Stimulated activated CD4-positive, alpha-beta T cell treated with anti-CD3 and anti-CD28 coated beads, TNF-alpha, amount 100 ng/mL, for 1 hour (primary cell): ENCODE measurements at places on chromosomes 1 and 21.

GRCh38 chr1:52216907-52217458 lies 75.1 kb downstream of the ZFYVE9 start:
- DNase-seq, result no peak

DNA sequence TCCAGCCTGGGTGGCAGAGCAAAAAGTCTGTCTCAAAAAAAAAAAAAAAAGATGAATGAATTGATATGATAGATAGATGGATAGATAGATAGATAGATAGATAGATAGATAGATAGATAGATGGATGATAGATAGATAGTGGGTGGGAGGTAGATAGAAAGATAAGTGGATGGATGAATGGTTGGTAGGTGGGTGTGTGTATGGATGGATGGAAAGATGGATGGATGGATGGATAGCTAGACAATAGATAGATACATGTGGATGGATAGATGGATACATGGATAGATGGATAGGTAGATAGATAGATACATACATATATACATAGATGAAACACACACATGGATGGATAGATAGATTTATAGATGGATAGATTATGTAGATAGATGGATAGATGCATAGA lies 28.5 kb downstream of the TRPM2 start:
- DNase-seq, result no peak

DNA sequence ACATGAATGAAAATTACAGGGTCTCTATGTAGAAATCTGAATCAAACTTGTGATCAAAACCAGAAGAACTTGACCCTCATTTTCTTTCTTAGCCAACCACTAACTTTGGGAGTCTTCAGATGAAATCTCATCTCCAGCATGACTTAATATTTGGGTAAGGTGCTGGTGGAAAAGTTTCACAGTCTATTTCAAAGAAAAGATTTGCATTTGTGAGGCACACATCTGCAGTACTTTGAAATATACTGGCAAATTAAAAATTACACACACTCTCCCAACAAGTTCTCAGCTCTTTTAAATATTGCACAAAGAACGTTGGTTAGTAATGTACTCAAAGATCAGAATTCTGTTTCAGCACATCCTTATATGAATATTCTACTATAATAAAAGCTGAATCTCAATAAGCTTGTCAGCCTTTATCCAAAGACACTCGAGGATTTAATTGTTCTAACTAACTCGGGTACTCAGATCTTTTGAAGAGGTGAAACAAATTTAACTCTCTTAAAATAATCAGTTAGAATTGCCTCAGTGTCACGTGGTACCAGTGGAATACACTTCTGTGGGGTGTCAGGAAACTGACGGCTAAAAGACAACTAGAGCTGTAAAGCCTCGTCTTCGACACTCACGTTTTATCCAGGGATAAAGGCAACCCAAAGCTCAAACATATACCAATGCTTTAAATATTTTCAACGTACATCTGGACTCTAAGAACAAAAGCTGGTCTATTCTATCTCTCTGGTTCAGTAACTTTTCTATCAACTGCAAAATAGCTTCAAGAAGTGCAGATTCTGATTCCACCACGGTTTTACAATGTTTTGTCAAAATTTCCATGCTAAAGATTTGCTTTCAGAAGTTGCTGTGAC lies 19.0 kb downstream of the SAMSN1 start:
- no peak for DNase-seq

DNA sequence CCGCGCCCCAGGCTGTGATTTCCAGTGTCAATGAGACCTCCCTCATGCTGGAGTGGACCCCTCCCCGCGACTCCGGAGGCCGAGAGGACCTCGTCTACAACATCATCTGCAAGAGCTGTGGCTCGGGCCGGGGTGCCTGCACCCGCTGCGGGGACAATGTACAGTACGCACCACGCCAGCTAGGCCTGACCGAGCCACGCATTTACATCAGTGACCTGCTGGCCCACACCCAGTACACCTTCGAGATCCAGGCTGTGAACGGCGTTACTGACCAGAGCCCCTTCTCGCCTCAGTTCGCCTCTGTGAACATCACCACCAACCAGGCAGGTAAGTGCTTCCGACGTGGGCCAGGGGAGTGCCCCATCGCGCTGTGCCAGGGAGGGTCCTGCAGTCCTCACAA lies 107.8 kb downstream of the LACTBL1 start:
- no peak for DNase-seq

DNA sequence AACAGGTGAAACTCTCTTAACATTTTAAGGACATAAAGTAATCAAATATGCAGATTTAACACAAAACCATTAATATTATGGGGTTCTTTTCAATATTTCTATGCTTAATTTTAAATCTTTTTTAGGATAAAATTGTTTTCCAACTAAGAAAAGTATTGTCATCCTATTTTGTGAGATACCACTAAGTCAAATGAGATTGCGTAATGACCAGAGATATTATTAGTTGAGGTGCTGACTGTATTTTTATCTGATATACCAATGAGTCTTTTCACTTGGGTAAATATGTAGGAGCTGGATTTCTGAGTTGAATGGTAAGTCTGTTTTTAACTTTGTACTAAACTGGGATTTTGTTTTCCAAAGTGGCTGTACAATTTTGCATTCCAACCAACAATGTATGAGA lies 25.4 kb downstream of the LEPR start:
- no peak for DNase-seq

DNA sequence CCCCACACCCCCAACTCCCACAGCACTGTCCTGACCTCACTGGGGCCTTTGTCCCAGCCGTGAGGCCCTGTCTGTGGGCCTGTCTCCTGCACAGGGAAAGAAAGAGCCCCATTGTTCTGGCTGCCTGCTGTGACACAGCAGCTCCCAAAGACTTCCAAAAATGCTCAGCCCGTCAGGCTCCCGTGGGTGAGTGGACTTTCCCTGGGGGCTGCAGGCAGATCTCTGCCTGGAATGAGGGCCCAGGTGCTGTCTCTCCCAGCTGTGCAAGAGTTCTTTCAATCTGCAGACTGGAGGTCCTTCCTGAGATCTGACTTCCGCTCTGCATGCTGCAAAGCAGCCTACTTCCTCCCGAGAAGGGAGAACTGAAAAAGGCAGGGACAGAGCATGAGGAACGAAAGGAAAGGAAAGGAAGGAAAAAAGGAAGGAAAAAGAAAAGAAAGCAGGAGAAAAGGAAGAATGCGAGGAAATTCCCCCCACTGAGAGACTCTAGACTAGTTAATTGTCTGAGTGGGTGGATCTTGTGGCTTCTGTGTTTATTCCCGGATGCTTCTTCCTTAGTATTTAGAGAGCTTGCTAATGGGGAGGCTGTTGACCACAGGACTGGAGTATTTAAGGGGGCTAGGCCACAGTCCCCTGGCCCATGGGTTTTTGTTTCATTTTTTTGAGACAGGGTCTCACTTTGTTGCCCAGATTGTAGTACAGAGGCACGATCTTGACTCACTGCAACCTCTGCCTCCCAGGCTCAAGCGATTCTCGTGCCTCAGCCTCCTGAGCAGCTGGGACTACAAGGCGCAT lies 15.0 kb downstream of the NES start:
- DNase-seq, result no peak
